Mesendoderm (in vitro differentiated cells): ENCODE measurements at places on chromosomes 12 and 14.
A peak's percentile ranks its signal among the peaks of the same experiment; 100 is the strongest.

DNA sequence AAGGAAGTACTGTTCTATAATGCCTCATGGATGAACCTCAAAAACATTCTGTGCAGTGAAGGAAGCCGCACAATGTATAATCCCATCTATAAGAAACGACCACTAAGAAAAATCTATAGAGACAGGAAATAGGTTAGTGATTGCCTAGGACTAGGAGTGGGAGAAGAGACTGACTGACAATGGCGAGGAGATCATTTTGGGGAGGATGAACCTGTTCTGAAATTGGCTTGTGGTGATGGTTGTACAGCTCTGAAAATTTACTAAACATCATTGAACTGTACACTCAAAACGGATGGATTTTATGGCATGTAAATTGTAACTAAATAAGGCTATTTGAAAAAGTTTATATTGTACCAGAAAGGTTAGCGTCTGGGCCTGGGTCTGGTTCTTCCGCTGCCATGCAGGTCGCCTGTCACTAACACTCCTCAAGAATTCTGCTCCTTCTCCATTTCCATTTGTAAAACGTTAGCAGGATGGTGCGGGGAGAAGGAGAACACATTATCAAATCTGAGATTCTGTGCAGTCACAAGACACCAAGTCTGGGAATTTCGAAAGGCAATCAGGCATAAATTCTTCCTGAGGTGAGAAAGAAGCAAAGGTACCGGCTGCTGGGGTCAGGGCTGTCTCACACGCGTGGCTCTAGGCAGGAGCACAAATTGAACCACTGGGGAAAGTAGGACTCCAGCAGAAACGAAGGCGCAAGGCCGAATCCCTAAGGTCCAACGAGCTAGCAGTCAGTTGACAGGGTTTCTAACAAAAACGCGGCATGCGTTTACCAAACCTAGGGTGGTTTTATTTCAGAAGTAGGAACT lies 845 bp upstream of the COCH start:
- H3K27me3 ChIP-seq: no peaks in the 10 kb centered on the region
- H3K4me3 ChIP-seq: no peak overlapping the region
- DNase-seq: no peak
- peaks cover 6% of the 10 kb centered on the region for H3K4me1 ChIP-seq
- H3K36me3 ChIP-seq: no peaks in the 10 kb centered on the region
- H3K27ac ChIP-seq: no peak overlapping the region

- no peaks in the 10 kb centered on the region for H3K27me3 ChIP-seq
- H3K36me3 ChIP-seq: no peaks in the 10 kb centered on the region
- DNase-seq: peak; percentile 18
- no peak overlapping the region for H3K27ac ChIP-seq
- no peak overlapping the region for H3K4me3 ChIP-seq
Observed at GRCh38 chr14:58821421-58821820, 183.7 kb downstream of the DACT1 start.

DNA sequence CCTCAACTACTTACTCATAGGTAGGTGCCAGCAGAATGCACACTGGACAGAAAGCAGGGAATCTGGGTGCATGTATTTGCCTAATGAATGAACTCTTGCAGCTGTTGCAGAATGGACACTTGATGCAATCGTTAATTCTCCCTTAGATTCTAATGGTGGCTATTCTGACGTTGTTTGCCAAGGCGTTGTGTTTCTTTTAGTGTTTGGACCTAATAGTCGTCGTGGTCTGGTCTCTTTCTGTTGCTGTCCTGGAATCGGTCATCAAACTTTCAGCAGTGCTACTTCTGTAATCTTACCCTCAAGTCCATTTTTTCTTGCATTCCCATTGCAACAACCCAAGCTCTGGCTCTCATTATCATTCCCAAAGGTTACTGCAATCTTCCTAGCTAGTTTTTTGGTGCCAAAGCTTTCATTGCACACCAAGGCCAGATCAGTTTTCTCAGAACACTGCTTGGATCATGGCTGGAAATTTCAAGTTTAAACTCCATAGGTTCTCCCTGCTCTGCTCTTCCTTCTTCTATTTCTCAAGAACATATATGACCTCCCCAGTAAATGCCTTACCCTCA lies 31.3 kb downstream of the BMP4 start:
- H3K27me3 ChIP-seq: no peaks in the 10 kb centered on the region
- no peaks in the 10 kb centered on the region for H3K36me3 ChIP-seq
- H3K4me1 ChIP-seq: no peaks in the 10 kb centered on the region
- no peak overlapping the region for H3K4me3 ChIP-seq

- no peak overlapping the region for H3K4me3 ChIP-seq
- no peaks in the 10 kb centered on the region for H3K36me3 ChIP-seq
- peak; percentile 50 for DNase-seq
- H3K4me1 ChIP-seq: no peaks in the 10 kb centered on the region
- no peaks in the 10 kb centered on the region for H3K27me3 ChIP-seq
Observed at GRCh38 chr12:67593041-67593440, 55.5 kb upstream of the DYRK2 start.

DNA sequence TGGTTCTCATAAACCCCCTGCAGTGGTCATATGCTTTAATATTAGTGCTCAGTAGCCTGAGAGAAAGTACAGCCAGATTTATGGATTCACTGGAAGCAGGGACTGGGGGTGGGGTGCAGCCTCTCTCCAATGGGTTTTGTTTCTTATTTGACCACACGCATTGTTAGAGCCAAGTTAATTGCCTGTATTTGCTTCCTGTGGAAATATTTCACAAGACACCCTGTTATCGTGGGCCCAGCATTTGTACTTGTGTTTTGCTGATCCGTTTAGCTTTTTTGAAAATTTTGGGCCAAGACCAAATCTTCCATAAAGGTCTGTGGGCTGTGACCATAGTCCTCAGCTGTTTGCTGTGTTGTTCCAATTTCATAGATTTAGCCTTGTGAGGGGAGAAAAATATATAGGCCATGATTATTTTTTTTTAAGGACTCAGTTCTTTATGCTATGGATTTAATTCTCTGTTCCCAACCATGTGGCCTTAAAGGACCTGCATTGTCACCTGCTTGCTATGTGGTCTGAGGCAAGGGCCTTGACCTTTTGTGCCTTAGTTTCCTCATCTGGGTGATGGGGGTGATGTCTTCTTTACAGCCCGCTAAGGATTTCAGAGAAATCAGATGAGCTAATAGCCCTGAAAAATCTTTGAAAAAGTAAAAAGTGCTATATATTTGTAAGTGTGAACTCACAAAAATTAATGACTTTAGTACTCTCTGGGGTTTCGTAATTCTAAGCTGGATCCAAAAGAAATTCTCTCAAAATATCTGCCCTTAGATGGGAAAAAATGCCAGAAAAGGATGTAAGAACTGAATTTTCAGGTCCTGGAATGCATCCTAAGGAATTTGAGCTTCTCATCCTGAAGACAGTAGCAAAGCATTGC lies 370.2 kb downstream of the DPF3 start:
- no peak for DNase-seq
- no peaks in the 10 kb centered on the region for H3K27me3 ChIP-seq
- H3K4me3 ChIP-seq: no peak overlapping the region

DNA sequence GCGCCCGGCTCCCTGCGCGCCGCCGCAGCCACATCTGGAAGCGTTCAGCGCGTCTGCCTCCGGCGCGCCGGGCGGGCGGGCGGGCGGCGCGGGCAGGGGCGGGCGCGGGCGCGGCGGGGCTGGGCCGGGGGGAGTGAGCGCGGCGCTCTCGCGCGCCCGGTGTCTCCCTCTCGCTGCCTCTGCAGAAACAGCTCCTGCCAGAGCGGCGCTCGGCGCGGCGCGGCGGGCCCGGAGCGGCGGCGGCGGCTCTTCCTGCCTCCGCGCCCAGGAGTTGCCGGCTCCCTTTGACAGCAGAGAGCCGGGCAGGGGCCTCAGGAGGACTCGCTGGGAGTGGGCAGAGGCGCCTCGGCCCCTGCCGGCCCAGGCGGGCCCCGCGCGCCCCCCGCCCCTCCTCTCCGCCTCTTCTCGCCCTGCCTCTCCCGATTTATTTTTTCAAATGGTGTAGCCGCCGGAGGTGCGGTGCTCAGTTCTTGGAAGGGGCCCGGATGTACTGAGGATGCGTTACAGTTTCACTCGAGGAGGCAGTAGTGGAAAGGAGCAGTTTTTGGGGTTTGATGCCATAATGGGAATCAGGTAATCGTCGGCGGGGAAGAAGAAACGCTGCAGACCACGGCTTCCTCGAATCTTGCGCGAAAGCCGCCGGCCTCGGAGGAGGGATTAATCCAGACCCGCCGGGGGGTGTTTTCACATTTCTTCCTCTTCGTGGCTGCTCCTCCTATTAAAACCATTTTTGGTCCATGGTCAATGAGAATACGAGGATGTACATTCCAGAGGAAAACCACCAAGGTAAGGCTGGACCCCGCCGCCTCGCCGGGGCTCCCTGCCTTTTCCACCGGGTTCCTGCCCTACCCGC lies at the start of gene CACNA1C:
Gene CACNA1C, plus strand, starts transcription at position 162 of the 853 bp plus-strand sequence. Its CDS starts 576 bp downstream, at position 738.
- H3K4me1 ChIP-seq: no peaks in the 10 kb centered on the region
- no peak within 1 kb of the TSS for H3K27ac ChIP-seq
- DNase-seq: peak; percentile 75
- peaks cover 12% of the 10 kb centered on the region for H3K27me3 ChIP-seq
- H3K36me3 ChIP-seq: no peaks in the 10 kb centered on the region

- no peak overlapping the region for H3K4me3 ChIP-seq
- no peaks in the 10 kb centered on the region for H3K27me3 ChIP-seq
- no peaks in the 10 kb centered on the region for H3K4me1 ChIP-seq
- H3K36me3 ChIP-seq: no peaks in the 10 kb centered on the region
- no peak overlapping the region for H3K27ac ChIP-seq
Observed at GRCh38 chr14:91184559-91184958, 59.9 kb downstream of the GPR68 start.

DNA sequence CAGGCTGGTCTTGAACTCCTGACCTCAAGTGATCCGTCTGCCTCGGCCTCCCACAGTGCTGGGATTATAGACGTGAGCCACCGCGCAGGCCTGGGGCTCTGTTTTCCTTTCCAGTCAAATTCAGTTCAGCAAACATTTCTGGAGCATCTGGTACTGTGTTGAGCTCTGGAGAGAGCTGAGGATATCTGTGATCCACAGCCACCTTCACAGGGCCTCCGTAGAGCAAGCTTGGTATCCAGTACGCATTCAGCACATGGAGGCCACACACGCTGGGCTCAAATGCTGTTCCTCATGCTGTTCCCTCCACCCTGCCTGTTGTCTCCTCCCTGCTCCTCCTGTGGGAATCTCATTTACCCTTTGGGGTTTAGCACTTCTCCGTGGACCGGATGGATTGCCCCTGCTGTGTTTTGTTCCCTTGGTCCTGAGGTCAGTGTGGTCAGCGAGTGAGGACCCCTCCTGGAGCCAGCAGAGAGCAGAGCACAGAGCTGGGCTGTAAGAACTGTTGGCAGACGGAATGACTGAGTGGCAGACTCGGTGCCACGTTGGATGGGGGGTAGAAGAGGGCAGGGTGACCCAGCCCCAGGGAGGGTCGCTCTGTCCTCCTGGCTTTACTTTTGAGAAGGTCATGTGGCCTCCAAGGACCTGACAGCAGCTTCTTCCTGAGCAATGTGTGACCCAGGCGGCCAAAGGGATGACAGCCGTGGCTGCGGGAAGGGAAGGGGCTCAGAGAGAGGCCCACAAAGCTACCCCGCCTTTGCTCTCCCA lies 891 bp downstream of the RPS6KL1 start:
- H3K27ac ChIP-seq: no peak overlapping the region
- no peak overlapping the region for H3K4me3 ChIP-seq
- DNase-seq: no peak
- no peaks in the 10 kb centered on the region for H3K36me3 ChIP-seq
- H3K4me1 ChIP-seq: no peaks in the 10 kb centered on the region

DNA sequence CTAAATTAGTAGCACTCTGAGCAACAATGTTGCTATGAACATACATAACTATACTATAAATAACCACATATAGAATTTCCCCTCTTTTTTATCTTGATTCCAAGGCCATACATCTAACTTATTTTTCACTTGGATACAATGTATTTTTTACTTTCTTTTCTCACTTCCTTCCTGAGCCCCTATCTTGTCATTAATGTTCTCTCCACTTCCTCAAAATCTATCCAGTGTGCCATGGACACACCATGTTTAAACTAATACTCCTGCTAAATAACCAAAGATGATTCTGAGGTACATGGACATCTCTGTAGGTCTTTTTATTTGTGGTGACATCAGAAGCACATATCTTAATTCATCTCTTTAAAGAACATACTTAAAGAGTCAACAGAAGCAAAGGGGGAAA lies 251.2 kb downstream of the C12orf42 start:
- H3K4me3 ChIP-seq: no peak overlapping the region
- no peak for DNase-seq
- no peaks in the 10 kb centered on the region for H3K4me1 ChIP-seq
- no peak overlapping the region for H3K27ac ChIP-seq

DNA sequence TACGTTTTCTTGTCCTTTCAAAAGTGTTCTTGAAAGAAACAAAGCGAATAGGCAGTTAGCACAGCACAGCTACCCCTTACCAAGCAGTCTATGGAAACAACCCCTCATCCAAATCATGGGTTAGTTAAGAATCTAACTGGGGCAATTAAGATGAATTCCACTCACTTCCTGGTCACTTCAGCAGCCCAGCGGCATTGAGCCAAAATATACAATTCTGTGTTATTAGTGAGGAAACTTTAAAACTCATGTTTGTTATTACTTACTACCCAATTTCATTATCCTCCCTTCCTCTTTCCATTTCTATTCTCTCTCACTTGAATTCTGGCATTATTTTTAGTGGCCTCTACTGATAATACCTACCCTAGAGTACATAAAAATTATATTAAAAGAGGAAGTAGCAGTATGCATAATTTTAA lies 121.4 kb downstream of the PPHLN1 start:
- H3K4me1 ChIP-seq: peaks cover 11% of the 10 kb centered on the region
- DNase-seq: no peak
- H3K4me3 ChIP-seq: no peak overlapping the region
- H3K27me3 ChIP-seq: no peaks in the 10 kb centered on the region
- no peaks in the 10 kb centered on the region for H3K36me3 ChIP-seq

DNA sequence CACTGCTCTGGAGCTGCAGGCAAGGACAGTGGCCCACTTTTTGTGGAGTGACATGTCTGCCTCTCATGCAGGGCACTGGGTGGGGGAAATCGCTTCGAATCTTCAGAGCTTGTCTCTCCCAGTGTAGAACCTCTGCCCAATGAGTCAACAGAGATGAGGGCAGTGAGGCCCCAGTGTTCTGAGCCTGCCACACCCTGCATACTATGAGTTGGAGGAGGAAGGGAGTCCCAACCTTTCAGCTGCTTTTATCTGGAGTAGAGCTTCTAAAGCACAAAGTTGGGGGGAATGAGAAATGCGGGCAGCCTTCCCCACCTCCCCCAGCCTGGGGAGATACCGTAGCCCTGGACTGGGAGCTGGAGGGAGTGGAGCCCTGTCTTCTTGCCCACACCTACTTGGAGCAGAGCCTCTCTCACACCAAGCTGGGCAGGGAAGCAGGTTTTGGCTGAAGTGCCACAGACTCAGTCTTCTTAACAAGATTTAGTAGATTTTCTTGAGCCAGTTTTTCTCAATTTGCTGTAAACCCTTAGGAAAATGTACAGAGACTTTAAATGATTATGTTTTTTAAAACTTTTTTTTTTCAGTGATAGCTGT lies 159.1 kb downstream of the ADGRD1 start:
- H3K27me3 ChIP-seq: no peaks in the 10 kb centered on the region
- DNase-seq: no peak
- no peaks in the 10 kb centered on the region for H3K4me1 ChIP-seq
- H3K4me3 ChIP-seq: no peak overlapping the region
- H3K36me3 ChIP-seq: no peaks in the 10 kb centered on the region

- no peak for DNase-seq
- H3K27ac ChIP-seq: no peak overlapping the region
- H3K36me3 ChIP-seq: no peaks in the 10 kb centered on the region
- no peaks in the 10 kb centered on the region for H3K27me3 ChIP-seq
- H3K4me3 ChIP-seq: peak overlapping the region; percentile 75
- peaks cover 4% of the 10 kb centered on the region for H3K4me1 ChIP-seq
Observed at GRCh38 chr12:71756054-71756690, 1.5 kb downstream of the RAB21 start.
